ENCODE measurements at places on chromosomes 6 and 20.

DNA sequence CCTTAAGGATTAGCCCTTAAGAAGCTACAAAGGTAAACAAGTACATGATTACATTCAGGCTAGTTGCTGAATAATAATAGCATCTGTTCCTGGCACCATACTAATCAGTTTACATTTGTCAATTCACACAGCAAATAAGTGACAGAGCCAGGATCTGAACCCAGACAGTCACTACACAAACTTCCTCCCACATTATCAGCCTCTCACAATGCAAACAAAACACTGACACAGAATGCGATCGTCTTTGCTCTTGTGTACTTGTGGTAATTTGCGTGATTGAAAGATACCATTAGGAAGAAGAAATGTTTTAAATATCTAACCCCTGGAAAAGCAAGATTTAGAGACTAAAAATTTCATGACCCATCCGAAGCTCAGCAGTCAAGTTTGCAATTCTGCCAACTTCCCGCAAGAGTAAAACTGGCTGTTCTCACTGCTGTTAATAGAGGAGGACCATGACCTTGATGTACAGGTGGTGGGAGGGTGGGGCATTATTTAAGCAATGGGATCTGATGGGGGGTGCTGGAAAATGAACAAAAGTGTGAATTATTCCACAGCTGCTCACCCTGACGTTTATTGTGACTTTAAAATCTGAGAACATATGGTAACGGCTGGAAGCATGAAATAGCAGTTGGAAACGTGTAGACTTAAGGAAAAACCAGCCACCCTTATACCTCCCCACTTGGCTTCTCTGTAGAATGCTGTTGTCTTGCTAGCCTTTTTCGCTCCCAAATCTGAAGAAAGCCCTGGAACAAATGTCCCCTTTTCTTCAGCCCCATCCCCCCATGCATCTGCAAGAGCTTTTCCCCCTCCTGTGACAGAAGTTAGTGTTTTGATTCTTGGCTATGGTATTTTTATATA lies 95.3 kb upstream of the ARMC2 start:
- DNase-seq, result no peak

- no peak for DNase-seq
Observed at GRCh38 chr20:10848810-10849370, 175.1 kb upstream of the JAG1 start.

DNA sequence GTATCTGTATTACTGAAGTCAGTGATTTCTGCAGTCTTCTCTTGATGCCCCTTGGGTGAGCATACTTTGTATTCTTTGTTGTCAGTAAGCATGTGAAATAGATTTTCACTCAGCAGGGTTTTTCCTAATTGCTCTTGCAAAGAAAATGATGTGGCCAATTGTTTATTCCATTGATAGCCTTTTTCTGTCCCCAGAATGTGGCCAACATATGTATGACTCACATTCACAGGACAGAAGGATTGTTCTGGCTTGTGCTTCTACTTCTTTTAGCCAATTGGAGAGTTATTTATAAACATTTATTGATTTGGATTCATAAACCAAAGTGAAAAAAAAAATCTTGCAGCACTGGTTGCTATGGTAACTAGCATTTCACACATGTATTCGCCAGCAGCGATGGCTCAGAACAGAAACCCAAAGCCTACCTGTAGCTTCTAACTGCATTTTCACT lies 54.4 kb upstream of the RBM24 start:
- no peak for DNase-seq

DNA sequence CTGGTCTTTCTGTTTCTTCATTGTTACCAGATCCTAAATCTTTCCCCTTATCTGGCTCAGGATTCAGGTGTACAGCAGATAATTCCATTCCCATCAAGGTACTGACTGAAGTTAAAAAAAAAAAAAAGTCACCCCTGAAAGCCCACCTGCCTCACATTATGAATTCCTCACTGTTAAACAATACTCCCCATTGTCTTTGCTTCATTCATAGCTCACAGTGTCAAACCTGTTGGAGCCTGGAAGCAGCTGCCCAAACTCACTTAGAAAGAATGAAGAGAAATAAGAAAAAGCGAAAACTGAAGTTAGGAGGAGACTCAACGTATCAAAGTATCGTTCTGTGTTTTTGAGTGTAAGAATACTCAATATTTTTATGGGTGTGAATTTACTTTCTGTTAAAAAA lies 1.8 kb upstream of the DCBLD1 start:
- DNase-seq, result no peak

DNA sequence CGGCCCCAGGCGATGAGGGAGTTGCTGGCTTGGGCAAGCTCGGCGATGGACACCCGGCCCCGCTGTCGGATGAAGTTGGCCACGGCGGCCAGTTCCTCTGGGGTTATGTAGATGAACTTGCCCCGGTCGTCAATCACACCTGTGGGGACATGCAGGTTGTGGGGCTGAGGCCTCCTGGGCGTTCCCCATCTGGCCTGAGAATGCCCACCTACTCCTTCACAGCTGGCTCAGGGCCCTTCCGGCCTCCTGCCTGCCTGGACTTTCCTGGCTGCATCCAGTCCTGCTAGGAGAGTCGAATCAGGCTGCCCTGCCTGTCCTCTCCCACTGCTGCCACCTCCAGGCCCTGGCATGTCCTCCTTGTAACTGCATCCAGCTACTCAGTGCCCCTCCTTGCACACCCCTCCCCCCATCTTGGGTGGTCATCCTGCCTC lies 13.8 kb downstream of the DDRGK1 start:
- no peak for DNase-seq

- DNase-seq, result no peak
Observed at GRCh38 chr6:106889692-106890091, 84.8 kb downstream of the CD24 start.

DNA sequence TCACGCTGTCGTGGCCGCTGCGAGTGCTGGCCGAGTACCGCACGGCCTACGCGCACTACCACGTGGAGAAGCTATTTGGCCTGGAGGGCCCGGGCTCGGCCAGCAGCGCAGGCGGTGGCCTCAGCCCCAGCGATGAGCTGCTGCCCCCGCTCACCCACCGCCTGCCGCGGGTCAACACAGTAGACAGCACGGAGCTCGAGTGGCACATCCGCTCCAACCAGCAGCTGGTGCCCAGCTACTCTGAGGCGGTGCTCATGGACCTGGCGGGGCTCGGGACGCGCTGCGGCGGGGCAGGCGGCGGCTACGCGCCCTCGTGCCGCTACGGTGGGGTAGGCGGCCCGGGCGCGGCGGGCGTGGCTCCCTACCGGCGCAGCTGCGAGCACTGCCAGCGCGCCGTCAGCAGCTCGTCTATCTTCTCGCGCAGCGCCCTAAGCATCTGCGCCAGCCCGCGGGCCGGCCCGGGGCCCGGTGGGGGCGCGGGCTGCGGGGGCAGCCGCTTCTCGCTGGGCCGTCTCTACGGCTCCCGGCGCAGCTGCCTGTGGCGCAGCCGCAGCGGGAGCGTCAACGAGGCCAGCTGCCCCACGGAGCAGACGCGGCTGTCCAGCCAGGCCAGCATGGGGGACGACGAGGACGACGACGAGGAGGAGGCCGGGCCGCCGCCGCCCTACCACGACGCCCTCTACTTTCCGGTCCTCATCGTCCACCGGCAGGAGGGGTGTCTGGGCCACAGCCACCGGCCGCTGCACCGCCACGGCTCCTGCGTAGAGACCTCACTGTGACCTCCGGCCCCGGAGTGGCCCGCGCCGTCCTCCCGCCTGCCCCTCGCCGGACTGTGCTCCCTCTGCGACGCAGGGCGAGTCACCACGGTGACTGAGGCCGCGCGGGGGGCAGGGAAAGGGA lies 5.7 kb downstream of the TMEM151B start:
- DNase-seq, result no peak

DNA sequence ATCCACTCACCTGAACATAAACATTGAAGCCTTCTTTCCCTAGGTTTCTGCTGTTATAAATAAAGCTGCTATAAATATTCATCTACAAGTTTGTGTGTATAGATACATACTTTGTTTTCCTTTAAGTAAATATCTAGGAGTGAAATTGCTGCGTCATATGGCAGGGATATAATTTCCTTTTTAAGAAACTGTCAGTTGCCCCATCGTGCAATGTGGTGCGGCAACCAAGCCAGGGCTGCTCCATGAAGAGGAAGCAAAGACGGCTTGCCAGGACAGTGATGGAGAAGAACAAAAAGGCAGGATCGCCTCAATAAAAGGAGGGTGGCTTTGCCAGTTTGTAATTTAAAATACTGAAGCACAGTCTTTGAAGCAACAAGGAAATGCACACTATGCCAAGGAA lies 36.6 kb downstream of the CITED2 start:
- DNase-seq, result no peak

- no peak for DNase-seq
Observed at GRCh38 chr6:37104824-37105147, 65.2 kb upstream of the PIM1 start.

- DNase-seq, result no peak
Observed at GRCh38 chr20:38108438-38108985, 56.6 kb downstream of the TGM2 start.

DNA sequence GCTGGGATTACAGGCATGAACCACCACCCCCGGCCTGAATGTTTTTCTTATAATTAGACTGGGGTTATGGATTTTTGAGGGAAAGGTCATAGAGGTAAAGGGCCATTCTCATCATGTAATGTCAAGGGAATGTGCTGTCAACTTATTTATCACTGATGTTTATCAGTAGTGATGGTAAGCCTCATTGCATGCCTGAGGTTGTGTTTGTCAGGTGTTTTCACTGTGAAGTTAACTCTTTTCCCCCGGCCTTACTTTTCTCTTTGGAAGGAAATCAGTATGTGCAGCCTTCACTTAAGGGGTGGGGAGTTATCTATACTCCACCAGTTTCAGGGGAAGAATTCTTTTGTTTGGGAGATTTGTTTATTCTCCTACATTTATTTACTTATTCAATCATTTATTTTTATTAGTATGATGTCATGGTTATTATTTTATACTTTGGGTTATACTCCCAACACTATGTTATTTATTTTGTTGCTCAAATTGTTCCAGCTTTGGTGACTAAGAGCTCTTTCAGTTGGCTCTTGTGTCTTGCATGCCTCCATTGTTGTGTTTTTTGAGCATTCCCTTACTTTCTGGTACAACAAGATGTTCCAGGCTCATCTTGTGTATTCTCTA lies 2.8 kb upstream of the SLC17A5 start:
- no peak for DNase-seq

- peak; percentile 73 for DNase-seq
Observed at GRCh38 chr6:41901882-41902519, 6.8 kb upstream of the USP49 start.

- no peak for DNase-seq
Observed at GRCh38 chr6:50030350-50030749, 8.6 kb upstream of the DEFB110 start.

- no peak for DNase-seq
Observed at GRCh38 chr6:100447900-100448748, 16.6 kb downstream of the SIM1 start.

DNA sequence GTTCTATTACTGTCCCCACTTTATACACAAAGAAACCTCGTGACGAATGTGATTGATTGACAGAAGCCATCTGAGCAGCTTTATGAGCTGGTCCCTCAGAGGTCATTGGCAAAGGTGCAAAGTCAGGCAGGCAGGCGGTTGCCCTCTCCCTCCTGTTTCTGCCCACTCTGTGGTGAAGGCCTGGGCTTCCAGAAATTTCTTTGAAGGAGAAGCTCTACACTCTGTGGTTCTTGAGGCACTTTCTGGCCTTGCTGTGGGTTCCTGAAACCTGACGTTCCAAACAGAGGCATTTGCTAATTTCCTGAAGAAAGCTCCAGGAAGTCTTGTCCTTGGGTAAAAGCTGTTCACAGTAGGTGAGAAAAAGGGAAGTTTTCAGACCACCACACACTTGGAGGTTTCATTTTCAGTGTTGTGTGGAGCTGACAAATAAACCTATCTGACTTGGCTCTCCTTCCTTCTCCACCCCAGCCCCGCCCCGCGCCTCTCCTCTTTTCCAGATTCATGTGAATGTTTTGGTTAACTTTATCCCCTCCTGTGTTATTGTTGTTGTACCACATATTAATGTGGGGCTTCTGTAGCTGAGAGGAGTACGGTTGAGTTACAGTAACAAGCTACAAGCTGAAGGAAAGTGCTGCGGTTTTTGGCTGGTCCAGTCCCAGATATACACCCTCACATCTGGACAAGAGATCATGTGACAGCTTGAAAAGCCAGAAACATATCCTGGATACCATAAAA lies 274.1 kb downstream of the CLIC5 start:
- no peak for DNase-seq

DNA sequence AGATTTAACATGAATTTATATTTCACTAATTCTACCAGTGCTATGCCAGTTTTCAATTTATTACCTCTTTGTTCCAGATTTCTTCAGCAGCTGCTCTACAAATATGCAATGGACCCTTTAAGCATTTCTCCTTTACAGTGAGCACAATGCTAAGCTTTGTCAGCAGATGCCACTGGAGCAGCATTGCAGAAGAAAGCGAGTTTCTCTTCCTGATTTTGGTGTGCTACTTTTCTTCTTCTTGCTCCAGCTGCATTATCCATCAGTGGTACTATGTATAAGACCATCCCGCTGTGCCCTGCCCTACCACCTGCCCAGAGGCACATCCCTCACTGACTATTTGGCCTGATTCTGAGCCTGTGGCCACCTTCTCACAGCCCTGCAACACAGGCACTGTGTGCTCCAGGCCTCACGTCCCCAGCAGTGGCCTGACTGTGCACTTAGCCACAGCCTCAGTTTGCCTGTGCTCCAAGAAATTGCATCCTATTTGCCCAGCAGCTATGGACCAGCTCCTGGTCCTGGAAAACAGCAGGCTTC lies 84.1 kb downstream of the TNFAIP3 start:
- no peak for DNase-seq

DNA sequence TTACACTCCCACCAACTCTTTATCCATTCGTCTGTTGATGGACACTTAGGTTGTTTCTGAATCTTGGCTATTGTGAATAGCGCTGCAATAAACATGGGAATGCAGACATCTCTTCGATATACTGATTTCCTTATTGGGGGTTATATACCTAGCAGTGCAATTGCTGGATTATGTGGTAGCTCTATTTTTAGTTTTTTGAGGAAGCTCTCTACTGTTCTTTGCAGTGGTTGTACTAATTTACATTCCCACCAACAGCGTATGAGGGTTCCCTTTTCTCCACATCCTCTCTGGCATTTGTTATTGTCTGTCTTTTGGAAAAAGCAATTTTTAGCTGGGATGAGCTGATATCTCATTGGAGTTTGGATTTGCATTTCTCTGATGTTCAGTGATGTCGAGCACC lies 4.6 kb upstream of the PFDN4 start:
- DNase-seq, result no peak

GRCh38 chr6:4371207-4371921 lies 236.0 kb upstream of the ECI2 start:
- peak; percentile 88 for DNase-seq

GRCh38 chr20:3494218-3494617 lies 23.4 kb downstream of the ATRN start:
- DNase-seq, result no peak

DNA sequence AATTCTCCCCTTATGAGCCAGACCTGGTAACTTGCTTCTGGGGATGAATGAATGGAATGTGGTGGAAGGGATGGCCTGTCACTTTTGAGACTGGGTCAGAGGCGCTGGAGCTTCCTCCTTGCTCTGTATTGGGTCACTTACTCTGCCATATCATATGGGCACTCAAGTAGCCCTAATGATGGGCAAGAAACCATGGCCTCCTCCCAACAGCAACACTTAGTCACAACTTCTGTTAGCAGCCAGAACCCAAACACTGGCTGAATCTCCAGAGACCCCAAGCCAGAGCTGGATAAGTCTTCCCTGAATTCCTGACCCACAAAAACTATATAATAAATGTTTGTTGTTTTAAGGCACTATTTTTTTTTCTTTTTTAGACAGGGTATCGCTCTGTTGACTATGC lies 5.5 kb downstream of the E2F1 start:
- DNase-seq, result no peak

Data from K562 (cell line).